ENCODE measurements at places on chromosomes 11 and 22.

DNA sequence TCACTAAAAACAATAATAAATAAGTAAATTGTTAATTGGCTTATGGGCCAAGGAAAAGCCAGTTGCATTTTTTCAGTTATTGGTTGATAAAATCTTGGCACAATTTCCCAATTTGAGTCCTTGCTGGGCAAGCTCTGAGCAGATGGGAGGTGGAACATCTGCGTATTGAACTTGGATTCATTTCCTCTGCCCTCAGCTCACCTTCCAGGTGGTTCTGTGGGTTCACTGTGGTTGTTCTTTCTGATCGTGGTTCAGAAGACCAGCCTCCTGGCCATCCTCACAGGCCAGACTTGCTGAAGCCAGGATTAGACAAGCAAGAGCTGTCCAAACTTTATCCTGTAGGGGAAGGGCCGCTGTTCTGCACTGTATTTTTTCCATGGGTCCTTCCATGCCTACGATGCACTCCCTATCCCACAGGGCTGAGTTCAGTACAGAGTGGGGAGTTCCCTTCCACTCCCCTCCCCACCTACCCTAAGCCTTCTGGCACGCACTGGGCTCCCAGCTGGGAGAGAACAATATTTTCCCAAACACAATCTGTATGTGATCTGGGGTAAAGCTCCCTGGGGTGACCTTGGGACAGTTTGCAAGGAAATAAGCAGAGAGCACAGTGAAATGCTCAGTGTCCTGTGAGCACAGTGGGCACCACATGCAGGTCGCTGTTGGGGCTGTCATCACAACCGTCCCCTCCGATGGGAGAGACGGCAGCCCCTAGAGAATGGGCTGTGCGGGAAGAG, 43.5 kb upstream of the TP53I11 start:
- DNase-seq, result no peak

DNA sequence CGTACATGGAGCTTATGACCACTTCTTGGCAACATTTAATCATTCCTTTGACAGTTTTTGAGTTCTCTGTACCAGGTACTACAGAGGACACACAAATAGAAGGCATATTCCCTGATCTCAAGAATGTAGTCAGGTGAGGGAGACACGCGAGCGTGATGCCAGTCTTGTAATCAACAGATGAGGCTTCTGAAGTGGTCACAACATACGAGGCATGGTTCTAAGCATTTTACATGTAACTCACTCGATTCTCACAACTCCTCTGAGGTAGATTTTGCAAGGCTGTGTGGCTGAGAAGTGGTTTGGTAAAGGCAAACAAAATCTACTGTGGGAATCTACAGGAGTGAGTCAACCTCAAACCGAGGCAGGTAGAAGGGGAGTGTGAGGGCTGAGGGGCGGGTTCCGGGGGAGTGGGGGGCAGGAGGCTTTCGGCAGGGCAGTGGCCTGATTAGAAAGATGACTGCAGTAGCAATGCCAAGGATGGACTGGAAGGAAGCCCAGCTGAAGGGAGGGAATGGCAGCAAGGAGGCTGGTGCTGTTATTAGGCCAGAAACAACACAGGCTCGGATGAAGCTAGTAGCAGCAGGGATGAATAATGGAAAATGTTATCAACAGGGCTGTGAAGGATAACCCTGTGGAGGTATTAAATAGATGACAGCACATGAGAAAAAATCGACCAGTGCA, 63.8 kb downstream of the ST14 start:
- DNase-seq, result no peak

DNA sequence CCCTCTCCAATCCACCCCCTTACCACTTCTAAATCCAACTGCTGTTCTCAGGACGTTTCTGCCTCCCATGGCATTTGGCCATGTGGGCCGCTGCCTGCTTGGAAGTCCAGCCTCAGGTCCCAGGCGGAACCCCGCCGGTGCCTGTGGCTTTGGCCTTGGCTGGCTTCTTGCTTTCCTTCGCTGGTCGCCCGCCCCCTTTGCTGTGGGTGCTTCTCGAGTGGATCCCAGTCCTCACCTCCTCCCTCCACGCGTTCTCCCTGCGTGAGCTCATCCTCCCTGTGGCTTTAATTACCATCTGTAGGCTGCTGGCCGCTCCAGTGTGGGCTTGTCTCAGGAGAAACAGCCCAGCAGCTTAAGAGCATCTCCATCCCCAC, 111.7 kb downstream of the NECTIN1 start:
- DNase-seq, result no peak

DNA sequence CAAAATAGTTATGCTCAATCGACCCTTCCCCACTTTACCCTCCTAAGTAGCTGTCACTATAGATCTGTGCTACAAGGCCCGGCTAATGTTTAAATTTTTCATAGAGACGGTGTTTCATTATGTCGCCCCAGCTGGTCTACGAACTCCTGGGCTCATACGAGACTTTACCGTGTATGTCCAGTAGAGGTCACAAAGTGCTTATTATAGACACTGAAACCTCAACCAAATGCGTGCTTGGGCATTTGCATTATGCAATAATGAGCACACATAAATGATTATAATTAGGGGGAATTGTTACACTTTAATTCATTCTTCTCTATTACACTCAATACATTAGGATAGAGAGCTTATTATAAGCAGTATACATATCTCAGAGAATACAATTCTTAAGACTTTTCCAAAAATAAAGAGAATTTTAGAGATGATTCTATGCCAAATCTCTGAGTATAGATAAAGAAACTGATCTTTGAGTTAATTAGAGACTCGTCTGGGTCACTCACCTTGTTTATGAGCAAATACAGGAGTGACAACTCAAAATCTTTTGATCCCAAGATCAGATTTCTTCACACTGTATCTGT, 12.5 kb upstream of the MRPL16 start:
- DNase-seq, result peak; percentile 43

DNA sequence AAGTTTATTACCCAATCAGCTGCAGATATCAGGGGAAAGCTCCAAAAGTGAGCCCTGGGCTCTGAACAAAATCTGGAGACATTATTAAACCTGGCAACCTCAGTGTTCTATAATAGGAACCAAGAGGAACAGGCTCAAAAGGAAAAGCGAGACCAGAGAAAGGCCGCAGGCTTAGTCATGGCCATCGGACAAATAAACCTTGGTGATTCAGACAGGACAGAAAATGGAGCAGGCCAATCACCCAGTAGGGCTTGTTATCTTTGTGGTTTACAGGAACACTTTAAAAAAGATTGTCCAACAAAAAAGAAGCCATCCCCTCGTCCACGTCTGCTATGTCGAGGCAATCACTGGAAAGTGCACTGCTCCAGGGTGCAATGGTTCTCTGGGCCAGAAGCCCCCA, 7.7 kb upstream of the PANX1 start:
- DNase-seq, result no peak

- no peak for DNase-seq
These were observed 221.2 kb downstream of the SBF2 start for GRCh38 chr11:10072841-10073240.

GRCh38 chr11:47259232-47259977, 1.6 kb downstream of the NR1H3 start:
- no peak for DNase-seq

DNA sequence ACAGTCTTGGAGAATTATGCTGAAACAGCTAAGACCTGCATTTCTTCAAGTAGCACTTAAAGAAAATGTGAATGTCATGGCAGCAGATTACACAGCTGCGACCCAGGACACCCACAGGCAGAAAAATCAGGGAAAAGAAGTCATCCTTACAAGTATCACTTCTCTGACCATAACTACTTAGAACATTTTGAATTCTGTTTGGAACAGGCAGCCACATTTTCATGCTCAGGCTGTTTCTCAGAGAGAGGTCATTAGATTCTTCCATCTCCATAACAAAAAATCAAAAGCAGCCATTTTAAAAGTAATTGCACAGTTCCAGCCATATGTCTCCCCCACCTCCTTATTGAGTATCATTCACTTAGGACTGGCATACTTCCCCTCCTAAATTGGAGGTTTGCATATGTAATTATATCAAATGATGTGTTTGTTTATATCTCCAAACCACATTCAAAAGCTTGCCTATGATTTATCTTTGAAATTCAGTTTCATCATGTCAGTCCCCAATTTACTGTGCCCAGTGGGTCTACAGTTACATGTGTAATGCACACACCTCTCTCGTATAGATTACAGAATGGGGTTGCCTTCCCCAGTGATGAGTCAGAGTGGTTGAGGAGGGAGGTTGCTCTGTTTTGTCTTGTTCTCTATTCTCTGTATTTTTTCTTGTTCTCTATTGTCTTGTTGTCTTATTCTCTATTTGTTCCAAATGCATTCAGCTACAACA, 276.5 kb upstream of the MTNR1B start:
- DNase-seq, result no peak

- DNase-seq, result no peak
These were observed 1228.6 kb downstream of the LRRC4C start for GRCh38 chr11:40230821-40231220.

- DNase-seq, result no peak
These were observed 146.8 kb upstream of the DDI1 start for GRCh38 chr11:103889679-103890078.

- DNase-seq, result no peak
These were observed 3.9 kb downstream of the DGKZ start for GRCh38 chr11:46351148-46351547.

GRCh38 chr22:50691521-50691920, 18.9 kb downstream of the SHANK3 start:
- DNase-seq, result peak; percentile 1

DNA sequence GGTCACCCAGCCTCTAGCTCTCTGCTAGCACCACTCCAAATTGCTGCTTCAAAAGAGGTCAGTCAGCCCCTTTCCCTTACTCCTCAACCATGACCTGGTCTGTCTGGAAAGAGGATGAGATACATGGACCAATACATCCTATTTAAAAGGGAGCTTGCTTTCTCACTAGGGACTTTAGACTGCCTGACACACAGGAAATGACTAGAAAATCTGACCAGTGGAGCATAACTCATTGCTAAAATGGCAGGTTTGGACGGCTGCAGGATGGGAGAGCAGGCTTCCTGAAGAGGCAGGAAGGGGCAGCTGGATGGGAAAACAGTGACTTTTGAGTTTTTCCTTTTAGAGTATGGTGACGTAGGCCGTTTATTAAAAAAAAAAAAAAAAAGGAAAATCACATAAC, 25.3 kb downstream of the STIM1 start:
- DNase-seq, result no peak

- peak; percentile 57 for DNase-seq
These were observed 25.5 kb downstream of the PTPRJ start for GRCh38 chr11:48005831-48006270.

DNA sequence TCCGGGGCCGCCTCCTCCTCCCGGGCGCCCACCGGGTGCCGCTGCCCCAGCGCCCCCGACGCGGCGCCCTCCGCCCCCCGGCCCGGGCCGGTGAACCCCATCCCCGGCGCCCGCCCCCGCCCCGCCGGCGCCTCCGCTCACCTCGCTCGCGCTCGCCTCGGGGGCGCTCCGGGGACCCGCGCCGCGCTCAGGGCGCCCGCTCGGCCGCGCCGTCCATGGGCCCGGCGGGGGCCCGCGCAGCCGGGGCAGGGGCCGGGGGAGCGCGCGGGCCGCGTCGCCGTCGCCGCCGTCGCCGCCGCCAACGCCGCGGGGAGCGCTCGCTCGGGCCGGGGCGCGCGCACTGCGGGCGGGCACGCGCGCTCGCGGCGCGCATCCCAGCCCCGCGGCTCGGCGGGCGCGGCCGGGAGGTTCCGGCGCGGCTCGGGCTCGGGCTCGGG, 293 bp downstream of the DUSP8 start:
- DNase-seq, result no peak

GRCh38 chr22:25736378-25737011, 5.5 kb upstream of the MYO18B start:
- DNase-seq, result no peak

DNA sequence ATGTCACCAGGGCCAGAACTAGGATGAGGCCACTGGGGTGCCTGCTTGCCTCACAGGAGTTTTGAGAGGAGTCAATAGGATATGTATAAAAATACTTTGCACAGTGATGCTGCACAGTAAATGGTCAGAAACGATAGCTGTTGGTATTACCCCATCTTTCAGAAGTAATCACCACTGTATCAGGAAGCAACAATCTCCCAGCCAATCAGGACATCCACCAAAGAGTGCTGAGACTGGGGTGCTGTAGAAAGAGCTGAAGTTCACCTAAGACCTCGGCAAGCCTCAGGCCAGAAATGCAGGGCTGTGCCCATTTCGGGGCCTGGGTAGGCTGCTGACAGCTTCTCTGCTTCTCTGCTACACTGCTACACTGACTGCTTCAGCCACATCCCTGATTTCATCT, 17.4 kb downstream of the LMO2 start:
- no peak for DNase-seq

- no peak for DNase-seq
These were observed 243.8 kb downstream of the TMEM135 start for GRCh38 chr11:87281496-87281895.

DNA sequence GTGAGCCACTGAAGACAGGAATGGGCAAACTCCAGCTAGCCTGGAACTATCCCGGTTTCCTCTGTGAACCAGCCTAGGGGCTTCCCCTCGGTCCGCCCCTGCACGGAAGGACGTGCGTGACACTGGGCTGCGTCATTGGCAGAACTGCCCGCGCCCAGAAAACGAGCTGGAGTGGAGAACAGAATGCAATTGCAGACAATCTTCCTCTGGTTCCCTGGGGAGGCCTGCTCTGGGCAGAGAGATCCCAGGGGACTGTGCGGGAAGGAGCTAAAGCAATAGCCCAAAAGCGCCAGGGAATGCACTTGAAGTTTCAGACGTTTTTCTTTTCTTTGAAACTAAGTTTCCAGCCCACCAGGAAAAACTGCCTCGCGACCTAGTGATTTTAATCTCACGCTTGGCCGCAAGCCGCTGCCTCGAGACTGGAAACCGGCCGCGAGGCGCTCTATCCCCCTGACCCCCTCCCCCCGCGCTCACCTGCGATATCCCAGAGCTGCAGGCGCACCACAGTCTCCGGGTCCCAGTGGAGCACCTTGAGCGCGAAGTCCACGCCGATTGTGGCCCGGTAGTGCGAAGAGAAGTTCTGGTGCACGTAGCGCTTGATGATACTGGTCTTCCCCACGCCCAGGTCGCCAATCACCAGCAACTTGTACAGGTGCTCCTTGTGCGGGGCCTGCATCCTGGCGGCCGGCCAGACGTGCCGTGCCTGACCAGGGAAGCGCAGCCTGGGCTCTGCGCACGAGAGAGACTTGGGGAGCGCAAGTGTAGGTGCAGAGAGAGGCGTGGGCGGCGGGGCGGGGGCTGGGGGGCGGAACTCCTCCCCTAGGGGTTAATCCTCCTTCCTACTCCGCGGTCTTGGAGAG, at the start of gene RAB38:
Gene RAB38, minus strand, starts transcription at position 735 of the 860 bp plus-strand sequence. Its CDS starts 59 bp downstream, at position 676.
- DNase-seq, result peak; percentile 79

- no peak for DNase-seq
These were observed 27.2 kb downstream of the OR52B2 start for GRCh38 chr11:6142936-6143335.

GRCh38 chr22:49583886-49584505, 243.7 kb downstream of the BRD1 start:
- DNase-seq, result no peak

DNA sequence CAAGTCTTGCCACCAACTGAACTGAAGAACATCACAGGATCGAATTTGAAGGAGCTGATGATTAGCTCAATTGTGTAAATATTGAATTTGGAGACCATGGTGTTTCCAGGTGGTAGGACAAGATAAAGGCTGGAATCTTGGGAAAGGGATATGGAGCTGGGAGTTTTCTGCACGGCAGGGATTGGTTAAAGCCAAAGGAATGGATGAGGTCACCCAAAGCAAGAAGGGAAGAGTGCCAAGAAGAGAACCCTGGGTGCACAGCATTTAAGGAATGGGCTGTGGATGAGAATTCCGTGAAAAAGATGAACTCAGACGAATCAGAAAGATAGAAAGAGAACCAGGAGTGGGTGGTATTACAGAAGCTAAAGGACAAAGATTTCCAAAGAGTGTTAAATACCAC, 29.4 kb upstream of the RRAS2 start:
- DNase-seq, result no peak

Data from NCI-H1417 (cell line).